ENCODE measurements at places on chromosomes 5 and 9. TPM values are rescaled to one million over a fixed set of nuclear protein-coding genes. Genes with fewer than 3 reads are reported as not detected.

Gene AGXT2
- total RNA-seq = not detected

Gene STRBP
- total RNA-seq = 16.7 TPM

Gene AHRR
- total RNA-seq = 1.9 TPM

Gene PCDHA11
- total RNA-seq = 0.09 TPM

Gene ABLIM3
- total RNA-seq = 129 TPM

Gene HACD4
- total RNA-seq = 2.1 TPM

Gene LRRC70
- total RNA-seq = 2.2 TPM
